ENCODE measurements at places on chromosomes 12 and 14. TPM values are rescaled to one million over a fixed set of nuclear protein-coding genes. Genes with fewer than 3 reads are reported as not detected.

DNA sequence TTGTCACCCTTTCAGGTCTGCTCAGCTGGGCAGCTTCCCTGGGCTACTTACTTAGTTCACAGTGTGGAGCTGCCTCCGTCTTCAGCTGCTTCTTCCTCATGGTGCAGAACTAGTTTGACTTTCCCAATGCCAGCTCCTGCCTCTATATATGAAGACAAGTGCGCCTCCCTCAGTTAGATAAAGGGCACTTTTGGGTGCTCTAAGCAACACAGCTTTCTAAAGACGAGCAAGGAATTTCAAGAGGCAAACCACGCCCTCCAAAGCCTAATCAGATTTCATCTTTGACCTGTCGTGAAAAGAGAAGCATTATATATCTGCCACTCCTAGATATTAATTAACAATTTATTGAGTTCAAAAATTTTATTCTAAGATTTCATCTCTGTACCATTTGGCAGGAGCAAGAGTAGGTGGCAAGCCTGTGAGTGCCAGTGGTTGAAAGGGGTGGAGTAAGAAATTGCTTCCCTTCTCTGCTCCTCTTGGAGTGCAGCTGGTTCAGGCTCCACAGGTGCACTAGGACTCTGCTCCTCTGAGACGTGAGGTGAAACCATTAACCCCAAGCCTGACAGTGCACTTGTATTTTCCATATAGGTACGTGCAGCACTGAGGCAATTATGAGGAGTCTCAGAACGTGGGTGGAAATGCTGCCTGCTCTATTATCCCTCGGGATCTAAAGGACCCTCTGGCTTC lies 2.1 kb upstream of the SLC11A2 start:
- no peak overlapping the region for H3K27ac ChIP-seq
- H3K4me3 ChIP-seq: no peak overlapping the region
- no peaks in the 10 kb centered on the region for H3K36me3 ChIP-seq
- peak; percentile 69 for DNase-seq
- H3K4me1 ChIP-seq: peaks cover 25% of the 10 kb centered on the region
- H3K27me3 ChIP-seq: no peaks in the 10 kb centered on the region

GRCh38 chr14:97713023-97713422 lies 915.8 kb downstream of the VRK1 start:
- no peaks in the 10 kb centered on the region for H3K36me3 ChIP-seq
- H3K4me3 ChIP-seq: no peak overlapping the region
- H3K27ac ChIP-seq: no peak overlapping the region
- DNase-seq: no peak

- H3K27me3 ChIP-seq: no peaks in the 10 kb centered on the region
- no peak overlapping the region for H3K27ac ChIP-seq
- H3K4me3 ChIP-seq: no peak overlapping the region
- H3K4me1 ChIP-seq: no peaks in the 10 kb centered on the region
Measured at GRCh38 chr12:104974626-104975290, 11.4 kb upstream of the NOPCHAP1 start.

DNA sequence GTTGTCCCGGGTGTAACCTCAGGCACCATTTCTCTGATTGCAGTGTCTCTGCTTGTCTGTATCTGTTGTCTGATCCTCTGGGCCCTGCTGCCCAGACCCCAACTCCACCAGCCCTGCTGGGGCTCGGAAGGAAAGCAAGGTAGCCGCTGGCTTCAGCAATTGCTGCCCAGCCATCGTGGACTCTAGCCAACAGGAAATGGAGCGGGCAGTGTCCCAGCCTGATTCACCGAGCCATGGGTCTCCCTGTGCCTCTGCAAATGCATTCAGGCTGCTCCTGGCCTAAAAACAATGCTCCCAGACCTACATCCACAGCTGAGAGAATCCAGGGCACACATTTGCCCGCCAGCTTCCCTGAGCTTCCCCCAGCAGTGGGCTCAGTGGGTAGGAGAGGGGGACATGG lies 9.2 kb downstream of the TUNAR start:
- no peaks in the 10 kb centered on the region for H3K27me3 ChIP-seq
- no peaks in the 10 kb centered on the region for H3K36me3 ChIP-seq
- H3K27ac ChIP-seq: no peak overlapping the region
- DNase-seq: no peak
- H3K4me3 ChIP-seq: no peak overlapping the region

- no peaks in the 10 kb centered on the region for H3K27me3 ChIP-seq
- no peaks in the 10 kb centered on the region for H3K36me3 ChIP-seq
- no peak for DNase-seq
- no peak overlapping the region for H3K27ac ChIP-seq
Measured at GRCh38 chr12:96769400-96769799, 137.7 kb upstream of the NEDD1 start.

DNA sequence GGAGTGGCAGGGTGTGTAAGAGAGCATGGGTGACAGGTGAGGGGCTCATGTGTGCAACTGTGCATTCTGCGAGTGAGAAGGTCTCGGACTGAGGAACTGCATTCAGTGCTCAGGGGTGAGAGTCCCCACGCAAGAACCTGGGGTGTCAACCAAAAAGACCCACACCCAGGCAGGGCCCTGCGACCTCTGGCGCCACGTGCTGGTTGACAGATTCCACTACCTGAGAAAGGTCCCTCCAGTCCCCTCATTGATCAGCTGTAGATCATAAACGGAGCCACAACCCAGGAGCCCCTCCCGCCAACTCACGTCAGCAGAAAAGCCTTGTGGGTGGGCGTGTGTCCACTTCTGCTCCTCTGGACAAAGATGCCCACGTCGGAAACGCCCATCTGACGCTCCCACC lies 98.7 kb downstream of the ASCL4 start:
- H3K27ac ChIP-seq: no peak overlapping the region
- no peak overlapping the region for H3K4me3 ChIP-seq
- no peaks in the 10 kb centered on the region for H3K4me1 ChIP-seq
- no peak for DNase-seq

GRCh38 chr14:99809360-99809759 lies 16.1 kb downstream of the EML1 start:
- H3K4me1 ChIP-seq: peaks cover 28% of the 10 kb centered on the region
- H3K4me3 ChIP-seq: no peak overlapping the region
- no peaks in the 10 kb centered on the region for H3K36me3 ChIP-seq
- H3K27me3 ChIP-seq: no peaks in the 10 kb centered on the region

Gene TTC9
- total RNA-seq: 3.5 TPM

Data from neural progenitor cell (in vitro differentiated cells).